ENCODE measurements at places on chromosomes 13 and 19.

GRCh38 chr19:6887316-6887715, at the start of gene ADGRE1:
Gene ADGRE1, plus strand, starts transcription at chr19:6887579. Its CDS starts 30 bp downstream, at chr19:6887609.
- no peak for DNase-seq

- DNase-seq: no peak
These were observed 294.6 kb downstream of the ITGBL1 start for GRCh38 chr13:101747039-101747438.

- DNase-seq: no peak
These were observed 163.5 kb upstream of the TUBA3C start for GRCh38 chr13:19345158-19345557.

GRCh38 chr13:44648392-44649103, 72.4 kb upstream of the TSC22D1 start:
- no peak for DNase-seq

- DNase-seq: no peak
These were observed 1.7 kb downstream of the PROSER1 start for GRCh38 chr13:39036212-39036611.

DNA sequence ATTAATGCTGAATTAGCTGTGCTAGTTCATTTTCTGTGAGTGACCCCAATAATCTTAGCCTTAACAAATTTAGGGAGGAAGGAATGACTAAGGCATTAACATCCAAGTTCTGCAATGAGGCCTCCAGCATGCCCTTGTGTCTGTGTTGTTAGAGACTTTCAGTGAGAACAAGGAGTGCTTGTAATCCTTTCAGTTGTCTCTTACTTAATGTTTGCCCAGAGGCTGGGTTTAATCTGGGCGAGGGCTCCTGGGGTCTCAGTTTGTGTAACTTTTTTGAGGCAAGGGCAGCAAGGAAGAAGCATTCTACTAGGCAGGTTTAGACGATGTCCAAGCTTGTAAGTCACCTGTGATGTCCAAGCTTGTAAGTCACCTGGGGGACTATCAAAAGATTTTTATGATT, 24.3 kb downstream of the CCNA1 start:
- no peak for DNase-seq

DNA sequence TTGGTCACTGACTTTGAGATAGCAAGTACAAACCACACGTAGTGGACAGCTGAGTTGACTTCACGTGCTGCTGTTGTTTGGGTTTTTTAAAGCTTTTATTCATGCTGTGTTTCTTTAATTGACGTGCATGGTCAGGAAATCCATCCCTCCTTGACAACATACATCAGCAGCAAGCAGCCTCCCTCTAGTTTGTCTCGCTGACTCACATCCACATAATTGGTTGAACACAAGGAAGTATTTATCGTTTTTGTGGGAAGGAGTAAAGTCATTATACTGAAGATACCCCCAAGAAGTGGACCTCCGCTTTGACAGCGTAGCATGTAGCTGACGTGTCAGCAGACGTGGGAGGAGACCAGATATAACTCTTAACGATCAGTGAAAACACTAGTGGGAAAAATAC, 355.8 kb downstream of the MYO16 start:
- DNase-seq: no peak

DNA sequence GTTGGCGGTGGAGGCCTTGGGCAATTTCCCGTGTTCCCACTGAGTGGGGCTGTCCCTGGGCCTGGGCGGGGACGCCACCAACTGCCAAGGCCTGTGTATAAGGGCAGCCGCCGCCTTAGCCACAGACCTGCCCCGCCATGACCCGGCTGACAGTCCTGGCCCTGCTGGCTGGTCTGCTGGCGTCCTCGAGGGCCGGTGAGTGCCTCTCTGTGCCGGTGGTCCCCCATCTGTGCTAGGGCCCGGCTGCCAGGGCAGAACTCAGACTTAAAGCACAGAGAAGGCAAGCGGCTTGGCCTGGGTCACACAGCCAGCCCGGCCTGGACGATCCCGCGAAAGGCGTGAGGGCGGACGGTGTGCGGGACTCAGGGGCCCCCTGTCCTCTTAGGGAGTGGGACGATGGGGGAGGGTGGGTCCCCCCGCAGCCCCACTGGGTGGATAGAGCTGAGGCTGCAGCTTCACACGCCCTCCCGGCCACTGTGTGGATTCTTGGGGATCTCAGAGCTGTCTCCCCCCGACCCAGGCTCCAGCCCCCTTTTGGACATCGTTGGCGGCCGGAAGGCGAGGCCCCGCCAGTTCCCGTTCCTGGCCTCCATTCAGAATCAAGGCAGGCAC, at the start of gene AZU1:
TSS of gene AZU1 (plus strand) at position 128 of the 612 bp plus-strand sequence. CDS start at position 138, 10 bp downstream.
- DNase-seq: no peak

GRCh38 chr13:39038569-39039030, 344 bp downstream of the NHLRC3 start:
- no peak for DNase-seq

DNA sequence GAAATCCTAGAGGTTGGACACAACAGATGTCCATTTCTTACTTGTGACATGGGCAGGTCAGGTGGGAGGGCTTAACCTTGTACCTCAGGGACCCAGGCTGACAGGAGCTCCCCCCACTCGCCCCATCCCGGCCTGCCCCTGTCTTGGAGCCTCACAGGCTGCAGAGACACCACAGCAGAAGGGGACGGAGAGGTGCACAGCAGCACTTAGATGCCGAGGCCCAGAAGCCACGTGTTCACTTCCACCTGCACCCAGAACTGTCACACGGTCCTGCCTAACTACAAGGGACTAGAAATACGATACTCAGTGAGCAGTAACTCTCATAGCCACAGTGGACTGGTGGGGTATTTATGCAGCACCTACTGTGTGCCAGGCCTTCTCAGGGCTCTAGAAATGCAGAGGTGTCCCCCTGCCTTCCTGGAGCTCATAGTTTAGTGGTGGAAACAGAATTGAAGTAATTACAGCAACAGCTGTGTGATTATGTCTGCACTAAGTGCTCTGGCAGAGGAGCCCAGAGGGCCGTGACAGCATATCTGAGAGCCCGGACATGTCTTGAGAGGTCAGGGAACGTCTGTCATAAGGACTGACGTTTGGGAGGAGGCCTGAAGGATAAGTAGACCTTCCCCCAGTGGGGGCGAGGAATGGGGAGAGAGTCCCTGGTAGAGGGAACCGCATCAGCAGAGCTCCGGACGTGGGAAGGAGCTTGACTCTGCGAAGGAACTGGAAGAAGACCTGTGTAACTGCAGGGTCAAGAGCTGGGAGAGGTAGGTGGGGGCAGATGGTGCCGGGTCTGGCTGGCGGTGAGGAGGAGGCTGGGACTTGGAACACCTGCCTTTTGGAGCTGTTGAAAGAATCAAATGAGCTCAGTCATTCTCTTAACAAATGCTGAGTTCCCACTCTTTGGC, 130.0 kb downstream of the SIPA1L3 start:
- DNase-seq: peak; percentile 25

DNA sequence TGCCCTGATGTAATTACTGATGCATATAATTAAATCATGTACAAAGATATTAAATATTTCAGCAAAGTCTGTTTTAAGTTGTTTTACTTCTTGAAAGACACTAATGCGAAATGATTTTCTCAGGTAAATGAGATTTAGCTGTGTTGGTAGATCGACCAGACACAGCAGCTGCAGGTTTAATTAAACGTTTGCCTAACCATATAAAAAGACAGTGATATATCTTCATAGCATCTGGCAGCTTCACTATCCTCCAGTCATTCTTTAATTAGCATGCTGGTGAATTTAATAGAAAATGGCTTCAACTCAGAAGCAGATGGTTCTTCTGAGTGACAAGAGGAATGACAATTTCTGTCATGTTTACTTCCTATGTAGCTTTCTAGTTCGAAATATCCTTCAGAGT, 69.3 kb downstream of the NHLRC3 start:
- peak; percentile 28 for DNase-seq

- no peak for DNase-seq
These were observed 3.3 kb upstream of the RDH13 start for GRCh38 chr19:55066107-55066709.

DNA sequence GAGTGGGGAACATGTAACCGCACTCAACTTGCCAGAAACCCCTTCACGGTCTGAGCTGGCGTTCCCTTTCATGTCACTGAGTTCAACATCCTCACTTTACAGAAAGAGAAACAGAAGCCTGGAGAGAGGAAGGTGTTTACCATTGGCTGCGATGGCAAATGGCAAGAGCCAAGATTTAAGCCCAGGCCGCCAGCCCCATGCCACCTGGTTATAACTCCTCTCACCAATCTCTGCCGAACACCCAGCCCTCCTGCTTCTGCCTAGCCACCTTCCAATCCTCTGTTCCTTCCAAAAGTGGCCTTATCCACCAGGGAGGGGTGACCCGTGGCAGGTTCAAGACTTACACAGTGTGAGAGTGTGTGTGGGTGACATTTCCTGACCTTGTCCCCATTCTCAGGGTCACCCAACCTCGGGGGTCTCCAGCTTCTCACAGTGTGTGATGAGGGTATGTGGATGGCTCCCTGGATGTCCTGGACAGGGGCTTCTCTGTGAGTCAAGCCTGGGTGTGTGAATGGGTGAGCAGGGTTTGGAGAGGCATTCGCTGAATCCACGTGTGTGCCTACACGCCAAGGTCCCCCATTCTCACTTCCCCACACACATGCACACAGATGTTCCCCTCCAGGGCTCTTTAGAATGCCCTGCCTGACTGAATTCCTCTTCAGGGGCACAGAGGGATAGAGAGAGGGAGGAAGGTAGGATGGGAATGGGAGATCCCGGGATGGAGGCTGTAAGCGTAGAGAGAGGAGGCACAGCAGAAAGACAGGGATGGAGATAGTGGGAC, 1.2 kb downstream of the CADM4 start:
- DNase-seq: no peak

DNA sequence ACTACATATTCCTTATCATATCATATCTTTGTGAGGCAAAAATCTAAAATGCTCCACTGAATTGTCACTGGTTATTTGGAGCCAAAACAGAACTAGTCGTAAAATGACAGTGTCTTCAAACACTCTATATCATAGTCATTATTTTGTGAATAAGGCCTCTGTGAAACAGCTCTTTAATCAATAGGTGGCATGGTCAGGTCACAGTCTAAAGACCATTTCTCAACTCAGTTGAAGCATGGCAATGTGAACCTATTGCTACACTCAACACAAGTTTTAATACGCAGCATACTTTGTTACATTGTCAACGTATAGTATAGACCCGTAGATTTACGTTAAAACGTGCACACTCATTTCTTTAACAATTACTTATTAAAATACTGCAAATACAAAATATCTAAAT, 131.3 kb upstream of the PCDH20 start:
- DNase-seq: no peak

DNA sequence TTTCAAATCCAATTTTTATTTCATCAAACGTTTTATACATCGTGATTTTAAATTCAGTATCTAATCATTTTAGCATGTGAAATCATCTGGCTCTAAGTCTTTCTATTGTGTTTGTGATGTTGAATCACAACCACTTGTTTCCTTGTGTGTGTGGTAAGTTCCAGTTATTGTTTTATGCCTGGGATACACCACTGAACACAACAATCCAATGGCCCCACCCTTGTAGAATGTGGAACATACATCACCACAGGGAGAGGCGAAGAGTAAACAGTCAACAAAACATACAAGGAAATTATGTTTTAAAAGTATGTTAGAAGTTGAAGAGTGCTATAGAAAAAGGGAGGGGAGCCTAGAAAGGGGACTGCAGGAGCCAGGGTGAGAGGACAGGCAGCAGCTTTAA, 100.5 kb downstream of the EPSTI1 start:
- no peak for DNase-seq

DNA sequence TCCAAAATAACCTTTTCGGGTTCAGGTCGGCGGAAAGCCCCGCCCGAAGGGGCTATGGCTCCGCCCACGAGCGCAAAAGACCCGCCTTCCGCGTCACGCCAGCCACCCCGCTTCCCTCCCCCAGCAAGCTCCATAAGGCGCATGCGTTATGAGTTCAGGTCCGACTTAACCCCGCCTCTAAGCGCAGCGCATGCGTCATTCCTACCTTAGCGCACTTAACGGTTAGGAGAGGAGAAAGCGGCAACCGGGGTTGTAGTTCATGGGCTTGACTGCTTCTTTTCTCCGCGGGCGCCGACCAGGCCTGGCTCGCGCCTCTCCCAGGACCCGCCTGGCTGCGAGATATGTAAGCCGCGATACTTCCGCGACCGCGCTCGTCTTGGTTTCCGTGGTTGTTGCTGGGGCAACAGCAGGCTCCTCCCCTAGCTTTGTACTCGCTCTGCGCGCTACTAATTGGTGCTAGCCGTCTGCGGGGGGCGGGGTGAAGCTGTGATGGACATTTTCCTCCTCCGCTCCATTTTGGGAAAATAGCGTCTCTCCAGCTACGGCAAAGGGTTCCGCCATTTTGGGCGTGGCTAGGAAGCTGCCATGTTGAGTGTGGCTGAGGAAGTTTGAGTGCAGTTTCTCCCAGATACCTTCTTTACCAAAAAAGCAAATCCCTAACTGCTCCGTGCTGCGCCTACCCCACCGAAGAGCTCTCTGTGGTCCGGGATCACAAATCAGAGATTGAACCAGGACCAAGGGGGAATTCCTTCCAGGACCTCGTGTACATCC, at the start of gene B9D2:
TSS of gene B9D2 (minus strand) at position 397 of the 771 bp plus-strand sequence. CDS start 630 bp downstream, outside the sequence.
- DNase-seq: peak; percentile 97

- peak; percentile 93 for DNase-seq
These were observed 986.0 kb upstream of the SPRY2 start for GRCh38 chr13:81326913-81327312.

DNA sequence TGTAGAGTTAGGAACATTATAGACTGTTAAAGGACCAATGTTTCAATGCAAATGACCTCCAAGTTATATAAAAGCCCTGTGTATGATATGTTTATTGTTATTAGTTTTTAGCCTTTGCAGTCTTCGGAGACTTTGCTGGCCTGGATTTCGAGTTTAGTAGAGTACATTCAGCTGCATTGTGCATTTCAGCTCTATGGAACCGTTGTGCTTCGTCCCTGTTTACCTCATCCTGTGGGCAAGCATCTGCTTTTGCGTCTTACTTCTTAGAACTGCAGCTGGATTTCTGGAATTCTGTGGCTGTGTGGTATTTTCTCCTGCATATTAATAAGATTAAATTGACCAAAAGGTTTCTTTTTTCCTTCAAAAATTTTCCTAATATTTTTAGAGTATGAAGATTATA, 138.6 kb downstream of the KCNRG start:
- no peak for DNase-seq

DNA sequence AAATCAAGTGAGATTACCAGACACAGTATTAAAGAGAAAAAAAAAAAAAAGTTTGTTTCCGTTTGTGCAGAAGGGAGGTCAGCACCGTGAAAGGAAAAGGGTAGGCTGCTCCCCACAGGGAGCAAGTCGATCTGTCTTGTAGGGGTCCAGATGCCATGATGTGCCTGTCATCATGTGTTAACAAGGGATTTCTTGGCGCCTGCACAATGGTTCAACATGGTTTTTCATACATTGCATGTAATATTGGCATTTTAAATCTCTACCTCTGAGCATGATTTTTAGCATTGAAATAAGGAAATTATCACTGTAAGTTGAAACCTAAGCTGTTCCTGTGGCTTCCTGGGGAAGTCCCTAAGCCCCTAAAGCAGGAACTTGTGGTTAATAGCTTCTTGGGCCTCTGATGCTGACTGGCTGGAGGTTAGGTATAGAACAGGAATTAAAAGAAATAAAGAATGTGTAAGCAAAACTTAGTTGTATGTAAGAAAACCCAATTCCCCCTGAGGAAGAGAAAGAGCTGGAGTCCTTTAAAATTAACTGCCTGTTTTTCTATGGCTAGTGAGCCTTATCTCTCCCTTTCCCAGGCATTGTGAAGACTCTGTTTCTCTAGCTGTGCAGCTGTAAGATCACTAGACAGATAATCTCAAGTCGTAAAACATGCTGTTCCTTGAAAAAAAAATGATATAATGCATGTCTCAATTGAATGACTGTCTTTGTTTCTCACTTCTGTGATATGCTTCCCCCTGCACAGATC, 7.4 kb upstream of the FCGBP start:
- DNase-seq: no peak

GRCh38 chr13:98843482-98843877, 91.0 kb upstream of the SLC15A1 start:
- no peak for DNase-seq
